ENCODE measurements at places on chromosomes 6 and 20. TPM values are rescaled to one million over a fixed set of nuclear protein-coding genes. Genes with fewer than 3 reads are reported as not detected.

TMEM244 gene
- total RNA-seq: not detected

RFX6 gene
- total RNA-seq: not detected

CNBD2 gene
- total RNA-seq: 3.1 TPM

DSP gene
- under 0.01 TPM for total RNA-seq

ZSCAN26 gene
- 13.5 TPM for total RNA-seq

MTFR2 gene
- total RNA-seq: 1.5 TPM

VPS16 gene
- total RNA-seq: 70.4 TPM

CRISP2 gene
- total RNA-seq: not detected

BLOC1S5 gene
- total RNA-seq: 12.8 TPM

TENT5A gene
- total RNA-seq: 4.1 TPM

PCSK2 gene
- not detected for total RNA-seq

PHF20 gene
- 23.7 TPM for total RNA-seq

Data from endothelial cell of coronary artery (primary cell).